Activated T-helper 17 cell treated with anti-CD3 and anti-CD28 coated beads, Interleukin-2, amount 50 U/mL, for 72 hours (primary cell): ENCODE measurements at places on chromosomes 7 and 10.

- no peak for ATAC-seq
Observed at GRCh38 chr7:19455623-19456022, 253.2 kb downstream of the POLR1F start.

GRCh38 chr10:117535298-117536071, 7.1 kb upstream of the EMX2 start:
- ATAC-seq: no peak

GRCh38 chr7:131733604-131734003, 177.2 kb upstream of the PODXL start:
- ATAC-seq: no peak

GRCh38 chr7:115952832-115953231, 77.7 kb downstream of the TFEC start:
- ATAC-seq: no peak

DNA sequence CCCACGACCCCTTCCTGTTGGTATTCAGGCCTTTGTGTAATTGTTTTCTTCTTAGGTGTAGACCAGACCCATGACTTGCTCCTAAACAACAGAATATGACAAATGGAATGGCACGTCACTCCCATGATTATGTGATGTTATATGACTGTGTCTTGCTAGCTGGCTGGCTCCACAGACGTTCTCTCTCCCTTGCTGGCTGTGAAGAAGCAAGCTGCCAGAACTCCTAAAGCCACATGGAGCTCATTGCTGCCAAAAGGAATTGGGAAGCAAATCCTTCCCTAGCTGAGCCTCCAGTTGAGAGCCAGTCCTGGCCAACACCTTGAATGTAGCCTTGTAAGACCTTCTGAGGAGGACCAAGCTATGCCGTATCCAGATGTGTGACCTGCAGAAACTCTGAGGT, 74.2 kb downstream of the RAB18 start:
- no peak for ATAC-seq

GRCh38 chr7:82406937-82407336, 36.6 kb downstream of the CACNA2D1 start:
- ATAC-seq: no peak

- no peak for ATAC-seq
Observed at GRCh38 chr7:94452239-94452638, 57.4 kb upstream of the CASD1 start.

DNA sequence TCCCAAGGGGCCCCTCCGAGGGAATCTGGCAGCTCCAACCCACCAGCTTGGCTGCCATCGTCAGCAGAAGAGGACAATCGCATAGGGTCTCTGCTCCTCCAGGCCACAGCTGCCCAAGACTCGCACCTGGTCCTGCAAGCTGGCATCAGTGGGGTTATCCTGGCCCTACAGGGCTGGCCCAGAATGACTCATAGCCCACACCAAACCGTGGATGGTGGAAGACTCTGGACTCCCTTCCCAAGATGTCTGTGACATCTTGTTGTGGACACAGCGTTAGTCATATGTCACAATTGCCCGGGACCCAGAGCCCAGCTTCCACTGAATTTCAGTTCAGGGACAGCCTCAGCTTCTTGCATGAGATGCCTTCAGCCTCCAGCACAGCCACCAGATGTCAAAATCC, 91.5 kb upstream of the CUX1 start:
- ATAC-seq: no peak

DNA sequence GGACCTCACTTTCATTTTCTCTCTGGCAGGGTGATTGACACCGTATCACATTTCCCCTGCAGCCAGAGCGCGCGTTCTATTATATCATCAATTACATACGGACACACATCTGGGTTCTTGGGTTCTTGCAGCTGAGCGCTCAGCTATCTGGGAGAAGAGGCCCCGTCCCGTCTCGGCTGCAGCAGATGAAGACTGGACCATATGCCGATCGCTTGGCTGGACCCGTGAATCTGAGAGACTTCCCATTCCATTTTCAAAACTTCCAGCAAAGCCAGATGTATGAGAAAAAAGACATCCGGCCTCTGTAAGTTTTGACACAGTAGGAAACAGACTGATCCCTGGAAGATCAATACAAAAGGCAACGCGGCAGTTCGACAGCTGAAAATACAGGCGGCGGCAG, 99.8 kb downstream of the JCAD start:
- ATAC-seq: no peak

GRCh38 chr7:7576344-7576743, 9.7 kb downstream of the MIOS start:
- no peak for ATAC-seq

DNA sequence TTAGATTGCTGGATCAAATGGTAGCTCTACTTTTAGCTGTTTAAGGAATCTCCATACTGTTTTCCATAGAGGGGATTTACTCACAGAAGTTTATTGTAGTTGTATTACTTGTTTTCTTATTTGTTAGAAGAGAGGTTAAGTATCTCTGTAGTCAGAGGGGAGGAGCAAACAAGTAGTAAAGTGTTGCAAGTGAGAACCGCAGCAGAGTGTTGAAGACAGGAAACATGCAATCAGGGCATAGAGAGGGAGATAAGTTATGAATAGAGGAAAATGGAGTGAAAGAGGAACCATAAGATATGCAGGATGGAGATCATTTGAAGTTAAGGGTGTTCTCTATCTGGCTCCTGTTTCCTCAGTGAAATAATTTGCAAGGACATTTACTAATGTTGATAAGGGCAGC, 331.4 kb upstream of the TMEM229A start:
- no peak for ATAC-seq

DNA sequence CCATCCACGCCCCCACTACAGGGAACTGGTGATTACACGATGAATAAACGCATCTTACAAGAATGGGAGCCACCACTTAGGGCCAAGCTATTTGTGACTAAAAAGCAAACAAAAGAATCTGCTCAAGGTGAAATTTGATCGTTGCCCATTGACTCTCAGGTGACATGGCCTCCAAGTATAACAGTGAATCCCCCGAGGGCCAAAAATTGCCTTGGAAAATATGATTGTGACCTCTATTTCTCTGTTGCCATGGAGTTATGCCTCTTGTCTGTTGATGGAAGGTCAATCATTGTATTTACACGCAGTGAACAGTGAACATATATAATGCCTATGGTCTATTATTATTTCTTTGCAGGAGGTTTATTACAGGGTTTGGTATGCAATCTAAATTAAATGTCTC, 282.3 kb downstream of the KLF6 start:
- no peak for ATAC-seq

DNA sequence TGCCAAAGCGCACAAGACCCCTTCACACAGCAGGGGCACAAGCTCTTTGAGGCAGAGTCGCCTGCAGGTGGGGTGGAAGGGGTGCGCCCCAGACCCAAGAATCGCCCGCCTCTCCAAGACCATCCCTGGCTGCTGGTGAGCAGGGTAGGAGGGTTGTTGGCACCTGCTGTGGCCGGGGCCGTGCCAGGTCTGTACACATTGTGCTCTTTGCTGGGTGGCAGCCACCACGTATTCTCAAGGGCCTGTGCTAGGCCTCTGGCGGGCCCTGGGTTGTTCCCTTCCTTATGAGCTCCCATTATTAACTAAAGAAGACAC, 84.4 kb downstream of the LHPP start:
- ATAC-seq: no peak

GRCh38 chr10:47297866-47298540, 2.0 kb upstream of the GDF10 start:
- no peak for ATAC-seq

DNA sequence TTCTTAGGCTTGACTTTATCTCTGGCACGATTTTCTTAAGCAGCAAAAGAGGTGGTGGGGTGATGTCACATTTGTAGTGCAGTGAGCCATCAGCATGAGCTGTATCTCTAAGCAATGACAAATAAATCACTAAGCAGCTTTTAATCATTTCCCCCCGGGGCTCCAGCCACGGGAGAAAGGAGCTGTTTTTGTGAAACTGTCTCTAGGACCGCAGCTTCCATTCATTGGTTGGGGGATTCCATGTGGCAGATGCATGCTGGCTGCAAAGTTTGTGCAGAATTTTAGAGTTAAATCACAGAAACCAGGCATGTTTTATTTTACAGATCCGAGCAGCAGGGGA, 464 bp downstream of the KIAA1217 start:
- peak; percentile 78 for ATAC-seq

GRCh38 chr10:78462176-78462575, 428.5 kb downstream of the RPS24 start:
- no peak for ATAC-seq

DNA sequence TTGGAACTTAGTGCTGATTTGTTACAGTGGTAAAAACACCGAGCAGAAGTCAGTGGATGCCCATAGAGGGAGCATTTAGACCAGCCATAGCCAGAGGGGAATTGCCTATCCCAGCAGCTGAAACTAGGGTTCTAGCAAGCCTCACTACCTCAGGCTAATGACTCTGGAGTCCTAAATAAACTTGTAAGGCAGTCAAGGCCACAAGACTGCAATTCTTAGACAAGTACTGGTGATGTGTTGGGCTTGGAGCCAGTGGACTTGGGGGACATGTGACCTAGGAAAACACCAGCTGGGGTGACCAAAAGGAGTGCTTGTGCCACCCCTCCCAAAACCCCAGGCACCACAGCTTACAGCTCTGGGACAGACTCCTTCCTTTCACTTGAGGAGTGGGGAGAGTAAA, 209.0 kb downstream of the MAGI2 start:
- no peak for ATAC-seq

DNA sequence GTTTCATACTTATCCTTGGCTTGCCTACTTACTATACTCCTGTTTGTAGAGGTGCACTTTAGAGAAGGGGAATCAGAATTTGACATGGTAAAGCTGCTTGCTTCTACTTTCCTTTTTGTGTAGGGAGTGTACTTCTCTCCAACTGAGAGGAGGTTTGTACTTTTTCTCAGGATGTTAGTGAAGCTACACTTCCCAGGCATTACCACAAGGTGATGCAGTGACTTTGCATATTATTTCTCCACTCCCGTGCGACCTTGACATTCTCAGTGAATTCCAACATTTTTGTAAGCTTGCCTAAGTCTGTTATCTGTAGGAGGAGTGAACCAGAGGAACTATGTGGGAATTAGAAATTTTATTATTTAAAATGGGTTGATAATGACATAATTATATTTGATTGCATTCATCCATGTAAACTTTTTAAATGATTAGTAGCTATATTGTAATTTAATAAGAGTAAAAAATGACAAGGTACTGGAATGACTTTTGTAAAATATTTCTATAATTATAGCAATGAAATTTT, 5.2 kb downstream of the TAX1BP1 start:
- ATAC-seq: no peak

DNA sequence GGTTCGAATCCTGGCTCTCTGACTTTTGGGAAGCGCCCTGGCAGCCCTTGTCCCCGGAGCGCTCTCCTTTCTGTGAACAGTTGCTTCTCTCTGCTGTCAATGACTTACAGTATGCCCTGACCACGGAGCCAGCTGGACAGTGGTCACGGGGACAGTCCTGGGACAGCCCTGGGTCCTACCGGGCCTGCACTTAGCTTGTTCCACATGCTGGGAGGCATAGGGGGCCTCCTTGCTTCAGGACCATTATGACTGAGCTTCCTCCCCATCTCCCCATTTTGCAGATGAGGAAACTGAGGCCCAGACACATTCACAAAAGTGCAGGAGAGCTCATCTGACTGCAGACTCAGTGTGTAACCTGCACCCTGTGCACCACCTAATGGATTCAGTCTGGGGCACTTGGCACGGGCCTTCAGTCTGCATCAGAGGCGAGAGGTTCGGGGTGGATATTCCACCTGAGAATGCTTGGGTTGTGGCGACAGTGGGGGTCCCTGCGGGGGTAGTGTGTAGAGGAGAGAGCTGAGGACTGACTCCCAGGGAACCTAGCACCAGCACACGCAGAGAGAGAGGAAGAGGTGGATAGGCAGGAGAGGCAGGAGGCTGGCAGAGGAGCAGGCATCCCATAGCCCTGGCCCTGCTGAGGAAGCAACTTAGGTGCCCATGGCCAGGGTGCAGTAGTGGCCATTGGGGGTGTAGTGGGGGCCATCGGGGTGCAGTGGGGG, 1.6 kb downstream of the DOCK1 start:
- ATAC-seq: no peak

DNA sequence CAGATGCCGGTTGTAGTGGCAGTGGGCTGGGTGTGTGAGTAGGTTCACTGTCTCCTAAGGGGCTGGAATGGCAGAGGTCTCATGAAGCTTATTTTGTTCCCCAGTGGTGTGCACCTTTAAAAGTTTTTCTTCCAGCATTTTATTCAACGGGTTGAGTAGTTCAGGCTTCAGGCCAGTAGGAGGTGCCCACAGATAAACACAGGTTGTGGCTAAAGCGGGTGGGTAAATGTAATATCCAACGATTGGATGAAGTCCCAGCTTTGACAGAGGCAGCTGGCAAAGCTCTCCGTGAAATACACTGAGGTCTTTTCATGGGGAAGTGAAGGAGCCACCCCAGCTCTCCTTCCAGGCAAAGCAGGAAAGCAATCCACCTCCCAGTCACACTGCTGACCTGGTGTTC, 339.8 kb upstream of the LRRTM3 start:
- ATAC-seq: no peak

- no peak for ATAC-seq
Observed at GRCh38 chr7:89809291-89809690, 345.0 kb upstream of the STEAP1 start.
